ENCODE measurements at places on chromosomes 16 and 17.
A peak's percentile ranks its signal among the peaks of the same experiment; 100 is the strongest.

GRCh38 chr17:17315142-17315821, 12.1 kb downstream of the NT5M start:
- DNase-seq: no peak

DNA sequence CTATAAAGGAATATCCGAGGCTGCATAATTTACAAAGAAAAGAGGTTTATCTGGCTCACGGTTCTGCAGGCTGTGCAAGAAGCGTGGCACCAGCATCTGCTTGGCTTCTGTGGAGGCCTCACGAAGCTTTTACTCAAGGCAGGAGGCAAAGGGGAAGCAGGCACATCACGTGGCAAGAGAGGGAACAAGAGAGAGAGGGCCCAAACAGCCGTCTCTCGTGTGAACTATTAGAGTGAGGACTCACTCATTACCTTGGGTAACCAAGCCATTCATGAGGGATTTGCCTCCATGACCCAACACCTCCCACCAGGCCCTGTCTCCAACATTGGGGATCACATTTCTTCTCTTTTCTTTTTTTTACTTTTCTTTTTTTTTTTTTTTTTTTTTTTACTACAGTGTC, 7.5 kb upstream of the ALKBH5 start:
- DNase-seq: peak; percentile 65

DNA sequence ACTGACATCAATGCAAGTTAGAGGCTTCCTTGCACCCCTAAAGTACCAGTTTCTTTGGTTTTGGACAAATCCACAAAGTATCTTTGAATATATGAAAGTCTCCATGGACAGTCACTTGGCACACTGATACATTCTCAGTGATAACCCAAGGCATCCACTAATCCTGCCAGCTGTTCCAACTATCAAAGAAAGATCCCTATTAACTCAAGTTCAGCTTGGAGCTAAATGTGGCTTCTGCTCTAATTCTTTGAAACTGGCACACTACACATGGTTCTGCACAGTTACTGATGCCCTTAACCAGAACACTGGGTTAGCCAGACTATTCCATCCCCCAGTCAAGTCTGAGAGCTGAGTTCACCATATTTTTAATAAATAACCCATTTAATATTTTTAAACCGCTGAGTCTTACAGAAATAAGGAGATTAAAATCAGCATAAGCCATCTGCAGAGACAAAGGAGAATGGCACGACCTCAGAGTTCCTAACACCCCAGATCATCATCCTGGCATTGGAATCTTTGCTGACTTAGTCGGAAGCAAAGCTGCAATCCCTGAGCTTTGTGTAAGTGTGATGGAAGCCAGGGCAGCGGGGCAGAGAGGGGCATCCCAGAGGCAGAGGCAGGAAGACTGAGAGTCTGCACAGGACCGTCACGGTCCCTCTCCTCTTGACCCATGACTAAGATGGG, 6.3 kb downstream of the CACNG1 start:
- no peak for DNase-seq

- peak; percentile 49 for DNase-seq
Observed at GRCh38 chr16:79261481-79261940, 339.0 kb downstream of the MAF start.

GRCh38 chr16:81519301-81520150, 74.9 kb downstream of the CMIP start:
- DNase-seq: no peak

GRCh38 chr17:75384751-75385150, 20.7 kb downstream of the GRB2 start:
- DNase-seq: no peak

GRCh38 chr16:11151885-11152629, 103.9 kb downstream of the SOCS1 start:
- DNase-seq: no peak

DNA sequence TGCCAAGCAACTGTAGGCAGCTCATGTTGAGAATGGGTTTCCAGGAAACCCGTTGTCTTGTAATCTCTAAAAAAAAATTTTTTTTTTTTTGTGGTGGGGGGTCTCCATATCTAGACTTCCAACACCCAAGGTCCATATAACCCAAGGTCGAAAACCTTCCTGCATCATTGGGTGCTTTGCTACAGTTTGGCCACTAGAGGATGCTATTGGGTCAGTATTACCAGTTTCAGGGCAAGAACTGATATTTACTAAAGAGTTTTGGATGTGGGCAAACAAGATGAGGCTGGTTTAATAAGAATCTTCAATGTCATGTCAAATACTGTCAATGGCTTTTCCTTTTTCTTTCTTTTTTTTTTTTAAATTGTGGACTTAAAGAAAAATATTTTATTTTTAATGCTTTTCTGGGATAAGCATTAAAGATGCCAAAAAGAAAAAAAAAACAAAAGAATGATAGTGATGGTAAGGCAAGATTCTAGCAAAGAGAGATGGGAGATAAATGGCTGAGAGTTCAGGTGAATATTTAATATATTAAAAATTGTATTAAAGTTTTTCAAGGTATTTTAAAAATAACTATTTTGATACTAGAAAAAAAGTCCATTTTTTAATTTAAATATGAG, 62.2 kb downstream of the DHRS7C start:
- peak; percentile 45 for DNase-seq

DNA sequence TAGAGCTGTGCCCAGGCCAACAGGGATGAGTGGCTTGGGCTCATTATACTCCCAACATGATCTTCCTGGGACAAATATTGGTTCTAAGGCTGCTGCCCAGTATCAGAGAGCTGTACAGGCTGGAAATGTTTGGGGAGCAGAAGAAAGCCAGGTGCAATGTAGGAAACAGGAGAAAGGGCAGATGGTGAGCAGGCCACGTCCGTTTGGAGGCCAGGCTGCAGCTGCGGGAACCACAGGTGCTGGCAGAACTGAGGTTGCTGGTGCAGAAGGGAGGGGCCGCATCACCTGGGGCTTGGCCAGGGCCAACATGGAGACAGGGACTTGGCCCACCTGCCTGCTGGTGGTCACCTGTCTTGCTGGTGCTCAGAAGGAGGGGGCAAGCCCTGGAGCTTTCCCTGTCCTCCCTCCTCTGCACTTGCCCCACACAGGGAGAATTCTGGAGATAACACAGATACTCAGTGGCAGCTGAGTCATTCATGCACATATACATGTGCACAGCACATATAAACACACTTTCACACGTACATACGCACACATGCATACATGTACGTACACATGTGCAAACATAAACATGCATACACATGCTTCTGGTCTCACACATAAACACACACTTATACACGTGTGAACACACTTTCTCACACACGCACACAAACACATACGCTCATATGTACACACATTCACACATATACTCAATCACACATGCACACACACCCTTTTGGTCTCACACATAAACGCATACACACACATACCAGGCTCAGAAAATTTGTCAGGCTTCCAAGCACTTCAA, 67.7 kb downstream of the WSCD1 start:
- DNase-seq: no peak

- no peak for DNase-seq
Observed at GRCh38 chr17:43641416-43641815, 20.3 kb downstream of the MEOX1 start.

DNA sequence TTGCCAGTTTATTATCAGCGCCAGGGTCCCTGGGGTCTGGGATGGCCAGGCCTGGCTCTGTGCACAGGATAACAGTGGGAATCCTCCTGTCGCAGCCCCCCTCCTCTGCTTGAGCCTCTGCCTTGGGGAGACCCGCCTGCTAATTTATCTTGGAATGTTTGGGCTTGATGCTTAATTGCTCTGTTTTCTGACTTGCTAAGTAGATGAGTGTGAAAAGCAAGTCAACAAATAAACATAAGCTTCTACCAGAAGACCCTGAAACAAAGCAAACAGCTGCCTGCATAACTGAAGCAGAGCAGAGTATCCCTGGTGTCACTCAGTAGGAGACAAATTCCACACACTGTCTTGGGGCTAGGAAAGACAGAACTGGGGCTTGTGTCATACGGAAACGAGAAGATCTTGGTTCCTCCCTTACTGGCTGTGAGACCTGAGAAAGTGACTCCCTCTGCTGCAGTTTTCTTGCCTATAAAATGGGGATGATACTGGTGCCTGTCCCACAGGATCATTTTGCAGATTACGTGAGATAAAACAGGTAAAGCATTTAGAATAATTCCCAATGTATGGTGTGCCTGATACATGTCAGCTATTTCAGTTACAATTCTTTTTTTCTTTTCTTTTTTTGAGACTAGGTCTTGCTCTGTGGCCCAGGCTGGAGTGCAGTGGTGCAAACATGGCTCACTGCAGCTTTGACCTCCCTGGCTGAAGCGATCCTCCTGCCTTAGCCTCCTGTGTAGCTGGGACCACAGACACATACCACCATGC, 44.8 kb upstream of the IRX3 start:
- DNase-seq: no peak

DNA sequence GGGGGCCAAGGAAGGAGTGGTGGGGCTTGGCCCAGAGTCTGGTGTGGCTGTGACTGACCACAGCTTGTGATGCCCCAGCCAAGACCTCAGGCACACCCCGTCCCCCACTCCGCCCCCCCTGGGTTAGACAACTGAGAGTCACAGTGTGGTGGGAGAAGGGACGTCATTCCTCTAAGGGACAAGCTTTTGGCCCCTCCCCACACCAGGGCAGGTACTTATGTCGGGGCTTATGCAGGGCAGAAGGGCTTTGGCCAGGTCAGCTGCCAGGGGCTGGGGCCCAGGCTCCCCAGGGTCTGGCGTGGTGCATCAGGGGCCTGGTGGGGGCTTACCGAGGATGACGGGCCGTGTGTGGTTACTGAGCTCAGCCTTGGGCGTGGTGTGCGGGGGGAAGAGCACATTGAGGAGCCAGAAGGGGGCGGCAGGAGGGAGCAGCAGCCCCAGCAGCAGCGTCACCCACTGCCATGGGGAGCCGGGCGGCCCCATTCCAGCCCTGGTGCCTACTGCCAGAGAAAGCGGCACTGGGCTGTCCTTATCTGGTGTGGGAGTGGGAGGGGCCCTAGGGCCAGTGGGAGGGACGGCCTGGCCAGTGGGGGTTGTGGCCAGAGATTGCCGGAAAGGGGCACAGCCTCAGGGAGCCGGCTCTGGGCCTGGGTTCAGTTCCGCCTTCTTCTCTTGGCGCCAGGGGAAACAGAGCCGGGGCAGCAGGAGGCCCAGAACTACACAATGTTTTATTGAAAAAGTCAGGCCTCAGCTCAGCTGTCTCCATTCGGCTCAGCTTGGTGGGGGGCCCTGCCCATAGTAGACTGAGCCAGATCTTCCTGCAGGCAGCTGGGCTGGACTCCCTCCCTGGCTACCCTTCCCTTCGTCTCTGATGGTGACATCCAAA, at the start of gene LCAT:
TSS of gene LCAT (minus strand) at position 502 of the 886 bp plus-strand sequence. CDS start at position 483, 19 bp downstream.
- no peak for DNase-seq
